ENCODE measurements at places on chromosomes 5 and 9.

GRCh38 chr5:82635561-82636288 lies 357.6 kb upstream of the RPS23 start:
- DNase-seq, result no peak

- no peak for DNase-seq
Measured at GRCh38 chr9:137167747-137168572, 1.9 kb downstream of the LRRC26 start.

DNA sequence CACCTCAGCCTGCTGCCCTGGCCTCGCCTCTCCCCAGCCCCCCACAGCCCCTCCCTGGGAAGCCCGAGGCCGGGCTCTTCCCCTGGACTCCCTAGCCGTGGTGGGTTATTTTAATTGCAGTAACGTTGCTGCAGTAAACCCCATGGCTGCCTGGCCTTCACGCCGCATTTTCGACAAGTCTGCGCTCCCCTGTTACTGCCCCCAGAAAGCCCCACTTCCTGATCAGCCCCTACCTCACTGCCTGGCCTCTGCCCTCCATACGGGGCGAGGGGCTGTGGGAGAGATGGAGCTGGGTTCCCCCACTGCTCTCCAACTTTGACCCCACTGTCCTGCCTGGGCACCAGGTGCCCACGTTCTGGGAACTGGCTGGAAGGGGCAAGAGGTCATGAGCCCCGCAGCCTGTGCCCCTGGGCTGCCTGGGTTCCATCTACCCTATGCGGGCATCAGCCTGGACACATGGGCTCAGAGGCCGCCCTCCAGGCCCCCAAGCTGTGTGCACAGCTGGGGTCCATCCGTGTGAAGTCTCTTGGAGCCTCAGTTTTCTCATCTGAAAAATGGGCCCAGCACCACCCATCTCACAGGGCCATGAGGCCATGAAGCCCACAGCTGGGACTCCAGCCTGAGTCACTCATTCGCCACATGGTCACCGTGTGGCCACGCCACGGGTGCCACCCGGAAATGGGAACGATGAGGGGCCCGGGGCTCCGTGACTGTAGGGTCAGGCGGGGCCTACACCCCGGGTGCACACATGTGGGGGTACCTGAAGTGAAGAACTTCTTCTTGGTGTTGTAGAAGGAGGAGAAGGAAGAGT lies 11.5 kb downstream of the EGFL7 start:
- DNase-seq, result no peak

DNA sequence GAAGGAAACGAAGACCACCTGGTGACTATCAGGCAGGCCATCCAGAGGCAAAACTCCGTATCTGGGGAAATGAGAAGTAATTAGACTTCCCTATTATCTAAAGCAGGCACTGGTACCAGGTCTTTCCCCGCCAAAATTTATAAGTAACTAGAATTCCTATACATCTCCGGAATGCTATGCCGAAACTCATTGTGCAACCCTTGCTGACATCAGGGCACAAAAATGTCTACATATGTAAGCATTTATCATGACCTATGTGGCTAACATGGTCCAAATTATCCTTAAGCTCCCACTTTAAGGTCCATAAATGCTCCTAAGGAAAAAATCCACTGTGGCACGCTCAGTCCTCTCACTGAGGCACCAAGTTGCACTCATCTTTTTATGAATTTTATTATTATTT lies 17.8 kb downstream of the ACTL7B start:
- no peak for DNase-seq

DNA sequence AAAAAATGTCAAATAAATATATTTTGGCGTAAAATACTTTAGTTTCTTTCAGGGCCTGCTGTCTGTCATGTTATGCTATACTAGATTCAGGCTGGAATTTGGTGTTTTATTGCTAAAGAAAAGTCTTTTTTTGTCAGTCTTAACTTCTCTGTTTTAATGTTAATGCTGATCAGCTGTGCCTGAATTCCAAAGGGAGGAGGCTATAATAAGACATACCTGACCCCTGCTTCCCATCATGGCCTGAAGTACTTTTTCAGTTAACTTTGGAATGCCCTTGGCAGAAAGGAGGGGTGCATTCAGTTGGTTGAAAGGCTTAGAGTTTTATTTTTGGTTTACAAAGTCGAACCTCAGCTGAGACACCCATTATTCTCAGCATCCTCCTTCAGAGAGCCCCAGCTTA lies 58.1 kb upstream of the PANK3 start:
- no peak for DNase-seq

GRCh38 chr9:20838218-20838617 lies 154.2 kb downstream of the FOCAD start:
- DNase-seq, result no peak

DNA sequence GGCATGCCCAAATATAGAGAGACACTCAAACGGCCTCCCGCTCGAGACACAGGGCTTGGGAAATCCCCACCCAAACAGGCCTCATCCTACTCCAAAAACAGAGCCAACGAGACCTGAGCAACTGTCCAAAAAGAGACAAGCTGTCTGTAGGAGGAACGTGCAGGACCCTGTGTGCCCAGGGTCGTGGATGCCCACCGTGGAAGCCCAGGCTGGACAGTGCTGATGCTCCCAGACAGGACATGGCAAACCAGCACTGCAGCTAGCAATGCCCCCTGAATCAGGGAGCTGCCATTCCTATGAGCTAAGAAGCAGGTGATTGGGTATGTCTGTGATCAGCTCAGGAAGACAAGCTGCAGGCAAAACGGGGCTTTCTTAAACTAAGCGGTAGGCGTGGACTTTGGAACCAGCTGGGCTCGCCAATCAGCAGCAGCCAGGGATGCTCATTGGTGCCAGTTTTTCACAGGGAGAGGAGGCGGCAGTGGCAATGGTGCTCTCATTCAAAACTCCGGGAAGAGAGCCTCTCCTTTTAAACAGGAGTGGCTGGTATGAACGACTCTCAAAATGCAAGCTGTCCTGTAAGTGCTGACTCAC lies 113.1 kb upstream of the IRX2 start:
- DNase-seq, result no peak

GRCh38 chr9:134167530-134167931 lies 3.2 kb upstream of the RNU6ATAC start:
- no peak for DNase-seq

GRCh38 chr9:90741036-90741435 lies 60.6 kb upstream of the SYK start:
- DNase-seq, result peak; percentile 51

GRCh38 chr5:83653669-83654068 lies 67.0 kb downstream of the HAPLN1 start:
- DNase-seq, result no peak

- DNase-seq, result no peak
Measured at GRCh38 chr5:53381-54174, 38.4 kb upstream of the PLEKHG4B start.

GRCh38 chr5:14861123-14861765 lies 10.3 kb downstream of the ANKH start:
- no peak for DNase-seq

DNA sequence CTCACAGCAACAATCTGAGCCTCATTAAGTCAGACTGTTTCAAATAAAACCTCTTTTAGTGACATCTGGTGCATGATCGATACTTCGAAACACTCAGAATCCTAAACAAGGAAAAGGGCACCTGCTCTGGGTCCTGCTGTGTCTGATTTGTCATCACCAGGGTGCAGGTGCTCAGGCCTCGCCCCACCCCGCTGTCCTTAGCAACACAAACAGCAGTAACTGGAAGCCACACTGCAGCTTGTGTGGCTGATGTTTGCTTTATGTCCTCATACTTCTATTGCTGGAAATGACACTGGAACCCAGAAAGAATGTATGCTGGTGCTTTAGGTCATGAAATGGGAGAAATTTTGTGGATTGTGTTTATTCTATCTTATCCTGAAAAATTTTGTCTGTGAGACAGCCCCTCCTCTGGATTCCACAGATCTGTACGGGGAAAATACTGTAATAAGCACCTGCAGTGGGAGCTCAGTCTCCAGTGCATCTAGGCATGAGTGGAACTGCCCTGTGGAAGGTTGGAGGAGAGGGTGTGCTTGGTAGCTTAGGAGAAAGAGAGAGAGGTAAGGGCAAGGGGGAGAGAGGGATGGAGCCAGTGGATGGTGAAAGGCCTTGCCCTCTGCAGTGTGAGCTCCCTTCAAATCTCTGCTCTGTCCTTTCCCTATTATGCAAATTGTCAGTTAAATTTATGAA lies 284.2 kb downstream of the SMARCA2 start:
- DNase-seq, result no peak

- no peak for DNase-seq
Measured at GRCh38 chr9:120210274-120210673, 369.7 kb downstream of the CDK5RAP2 start.

DNA sequence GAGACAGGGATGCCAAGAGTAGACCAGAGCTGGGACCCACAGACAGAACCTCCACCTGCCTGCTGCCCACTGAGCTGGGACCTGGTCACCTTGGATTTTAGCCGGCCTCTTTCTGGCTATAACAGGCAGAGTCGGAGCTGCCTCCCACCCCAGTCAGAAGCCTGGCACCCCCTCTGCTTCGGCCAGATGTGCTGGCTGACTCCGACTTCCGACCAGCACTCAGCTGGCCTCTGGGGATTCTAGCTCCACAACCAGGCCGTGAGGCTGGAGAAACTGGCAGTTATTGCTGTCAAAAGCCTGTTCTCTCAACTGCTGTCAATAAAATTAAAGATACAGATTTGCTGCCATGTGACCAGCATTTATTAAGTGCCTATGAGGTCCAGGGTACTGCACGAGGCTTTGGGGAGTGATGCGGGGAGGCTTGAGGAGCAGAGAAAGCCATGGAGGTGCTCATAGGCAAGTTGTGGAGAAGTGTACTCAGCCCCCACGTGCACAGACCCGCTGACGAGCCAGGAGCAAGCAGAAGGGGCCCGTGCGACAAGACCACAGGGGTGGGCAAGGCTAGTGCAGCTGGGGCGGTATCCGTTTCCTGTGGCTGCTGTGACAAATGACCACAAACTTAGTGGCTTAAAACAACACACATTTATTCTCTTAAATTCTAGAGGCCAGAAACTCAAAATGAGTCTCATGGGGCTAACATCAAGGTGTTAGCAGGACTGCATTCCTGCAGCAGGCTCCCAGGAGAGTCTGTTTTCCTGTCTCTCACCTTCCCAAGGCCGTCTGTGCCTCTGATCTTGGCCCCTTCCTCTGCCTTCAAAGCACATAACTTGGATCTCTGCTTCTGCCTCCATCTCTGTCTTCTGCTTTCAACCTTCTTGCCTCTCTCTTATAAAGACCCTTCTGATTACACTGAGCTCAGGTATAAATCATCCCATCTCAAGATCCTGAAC lies 13.1 kb downstream of the GFI1B start:
- peak; percentile 22 for DNase-seq

DNA sequence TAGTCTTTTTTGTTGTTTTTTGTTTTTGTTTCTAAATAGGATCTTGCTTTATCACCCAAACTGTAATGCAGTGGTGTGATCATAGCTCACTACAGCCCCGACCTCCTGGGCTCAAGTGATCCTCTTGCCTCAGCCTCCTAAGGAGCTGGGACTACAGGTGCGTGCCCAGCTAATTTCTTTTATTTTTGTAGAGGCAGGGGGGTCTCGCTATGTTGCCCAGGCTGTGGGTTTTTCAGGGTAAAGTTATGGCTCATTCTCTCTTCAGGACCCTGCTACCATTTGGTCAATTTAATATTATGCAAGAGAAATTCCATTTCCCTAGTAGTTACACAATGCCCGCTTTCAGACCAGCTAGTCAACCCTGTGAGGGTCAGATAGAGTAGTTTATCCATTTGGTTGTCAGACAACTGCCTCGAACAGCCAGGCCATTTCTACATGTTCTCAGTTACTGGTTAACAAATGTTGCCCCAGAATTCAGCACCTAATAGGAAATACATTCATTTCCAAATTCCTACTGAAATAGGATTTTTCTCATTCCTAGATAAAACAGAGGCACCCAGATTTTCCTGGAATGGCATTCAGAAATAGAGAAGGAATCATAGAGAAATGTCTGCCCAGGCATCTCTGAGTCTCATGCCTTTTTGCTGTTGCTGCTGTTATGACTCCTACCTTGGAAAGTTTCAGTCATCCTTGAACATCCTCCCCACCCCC lies 6.4 kb upstream of the GLIS3 start:
- no peak for DNase-seq

GRCh38 chr9:80964374-80964773 lies 725.0 kb downstream of the TLE1 start:
- DNase-seq, result no peak

- DNase-seq, result peak; percentile 47
Measured at GRCh38 chr5:149141224-149141956, at the start of gene ABLIM3. Gene ABLIM3 (plus strand): TSS chr5:149141493. CDS start chr5:149142096, 603 bp downstream.

- no peak for DNase-seq
Measured at GRCh38 chr9:78215706-78216105, 20.2 kb upstream of the CEP78 start.

DNA sequence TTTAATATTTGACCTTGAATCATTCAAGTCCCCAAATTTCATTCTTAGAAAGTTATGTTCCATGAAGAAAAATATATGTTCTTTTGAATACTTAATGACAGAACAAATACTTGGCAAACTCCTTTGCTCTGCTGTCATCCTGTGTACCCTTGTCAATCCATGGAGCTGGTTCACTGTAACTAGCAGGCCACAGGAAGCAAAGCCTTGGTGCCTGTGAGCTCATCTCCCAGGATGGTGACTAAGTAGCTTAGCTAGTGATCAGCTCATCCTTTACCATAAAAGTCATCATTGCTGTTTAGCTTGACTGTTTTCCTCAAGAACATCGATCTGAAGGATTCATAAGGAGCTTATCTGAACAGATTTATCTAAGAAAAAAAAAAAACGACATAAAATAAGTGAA lies 65.4 kb downstream of the WDR41 start:
- no peak for DNase-seq

DNA sequence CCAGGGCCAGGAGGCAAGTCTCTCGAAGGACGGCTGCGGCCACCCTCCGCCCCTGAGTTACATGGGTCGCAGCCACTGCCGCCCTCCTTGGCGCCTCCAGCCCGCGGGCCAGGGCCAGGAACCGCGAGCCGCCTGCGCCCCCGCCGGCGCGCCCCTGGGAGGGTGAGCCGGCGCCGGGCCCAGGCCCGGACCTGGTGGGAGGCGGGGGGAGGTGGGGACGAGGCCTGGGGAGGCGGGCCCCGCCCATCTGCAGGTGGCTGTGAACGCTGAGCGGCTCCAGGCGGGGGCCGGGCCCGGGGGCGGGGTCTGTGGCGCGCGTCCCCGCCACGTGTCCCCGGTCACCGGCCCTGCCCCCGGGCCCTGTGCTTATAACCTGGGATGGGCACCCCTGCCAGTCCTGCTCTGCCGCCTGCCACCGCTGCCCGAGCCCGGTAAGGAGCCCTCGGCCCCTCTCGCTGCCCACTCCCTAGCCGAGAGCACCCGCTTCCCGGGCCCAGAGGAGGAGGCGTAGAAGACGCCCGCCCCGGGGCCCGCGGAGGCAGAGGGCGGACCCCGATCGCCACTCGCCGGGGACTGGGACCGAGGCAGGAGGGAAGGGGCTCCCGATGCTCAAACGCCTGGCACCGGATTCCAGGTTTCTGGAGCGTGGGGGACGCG lies at the start of gene ASS1:
TSS of gene ASS1 (plus strand) at position 397 of the 657 bp plus-strand sequence. CDS start 7,268 bp downstream, outside the sequence.
- DNase-seq, result peak; percentile 13

Measured in OCI-LY7 (cell line).